Stimulated activated CD4-positive, alpha-beta T cell treated with anti-CD3 and anti-CD28 coated beads, Interleukin-2, amount 100 ng/mL, for 48 hours (primary cell): ENCODE measurements at places on chromosomes 2 and 18.
A peak's percentile ranks its signal among the peaks of the same experiment; 100 is the strongest.

DNA sequence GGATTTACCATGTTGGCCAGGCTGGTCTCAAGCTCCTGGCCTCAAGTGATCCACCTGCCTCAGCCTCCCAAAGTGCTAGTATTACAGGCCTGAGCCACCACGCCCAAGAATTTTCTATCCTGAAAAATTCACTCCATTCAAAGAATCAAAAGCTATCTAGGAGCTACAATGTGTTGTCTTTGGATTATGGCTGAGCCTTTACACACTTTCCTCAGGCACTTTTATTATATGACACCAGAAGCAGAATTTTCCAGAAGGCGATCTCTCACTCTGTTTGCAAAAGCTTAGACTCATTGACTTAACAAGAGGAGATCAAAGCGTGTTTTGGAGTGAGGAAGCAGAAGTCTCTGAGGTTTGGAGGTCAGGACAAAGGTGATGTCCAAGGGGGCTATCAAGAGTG is 3.6 kb downstream of the FAM124B start:
- DNase-seq, result no peak

DNA sequence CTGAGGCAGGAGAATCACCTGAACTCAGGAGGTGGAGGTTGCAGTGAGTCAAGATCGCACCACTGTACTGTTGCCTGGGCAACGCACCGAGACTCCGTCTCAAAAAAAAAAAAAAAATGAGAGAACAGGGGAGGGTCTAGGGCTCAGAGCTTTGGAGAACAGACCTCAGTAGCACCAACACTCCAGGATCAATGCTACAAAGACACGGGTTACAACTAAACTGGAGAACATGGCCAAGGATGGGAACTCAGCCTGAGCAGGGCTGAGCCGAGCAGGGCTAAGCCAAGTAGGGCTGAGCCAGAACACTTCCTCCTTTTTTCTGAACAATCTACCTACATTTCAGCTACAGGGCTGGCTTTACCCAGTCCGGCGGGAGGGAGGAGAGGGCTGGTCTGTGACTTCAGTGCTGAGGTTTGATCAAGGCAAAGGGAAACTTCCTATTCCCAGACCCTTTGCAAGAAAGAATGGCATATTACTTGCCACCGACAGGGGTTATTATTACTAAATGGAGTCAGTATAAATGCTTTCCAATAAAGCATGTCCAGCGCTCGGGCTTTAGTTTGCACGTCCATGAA is 2.9 kb upstream of the CASP8 start:
- no peak for DNase-seq

DNA sequence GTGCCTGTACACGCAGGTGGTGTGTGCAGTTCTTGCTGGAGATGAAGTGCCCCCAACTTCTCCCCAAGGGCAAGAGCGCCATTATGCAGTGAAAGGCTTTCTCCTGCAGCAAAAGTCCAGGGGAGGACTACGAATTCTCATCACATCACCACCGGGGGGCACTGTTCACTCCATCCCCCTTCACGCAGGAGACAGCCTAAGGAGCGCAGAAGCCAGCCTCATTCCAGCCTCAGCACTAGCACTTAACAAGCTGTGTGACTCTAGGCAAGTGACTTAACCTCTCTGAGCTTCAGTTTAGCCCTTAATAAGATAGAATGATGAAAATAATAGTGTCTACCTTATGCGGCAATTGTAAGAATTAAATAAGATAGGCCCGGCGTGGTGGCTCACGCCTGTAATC is 32.3 kb downstream of the DNMT3A start:
- peak; percentile 56 for DNase-seq

DNA sequence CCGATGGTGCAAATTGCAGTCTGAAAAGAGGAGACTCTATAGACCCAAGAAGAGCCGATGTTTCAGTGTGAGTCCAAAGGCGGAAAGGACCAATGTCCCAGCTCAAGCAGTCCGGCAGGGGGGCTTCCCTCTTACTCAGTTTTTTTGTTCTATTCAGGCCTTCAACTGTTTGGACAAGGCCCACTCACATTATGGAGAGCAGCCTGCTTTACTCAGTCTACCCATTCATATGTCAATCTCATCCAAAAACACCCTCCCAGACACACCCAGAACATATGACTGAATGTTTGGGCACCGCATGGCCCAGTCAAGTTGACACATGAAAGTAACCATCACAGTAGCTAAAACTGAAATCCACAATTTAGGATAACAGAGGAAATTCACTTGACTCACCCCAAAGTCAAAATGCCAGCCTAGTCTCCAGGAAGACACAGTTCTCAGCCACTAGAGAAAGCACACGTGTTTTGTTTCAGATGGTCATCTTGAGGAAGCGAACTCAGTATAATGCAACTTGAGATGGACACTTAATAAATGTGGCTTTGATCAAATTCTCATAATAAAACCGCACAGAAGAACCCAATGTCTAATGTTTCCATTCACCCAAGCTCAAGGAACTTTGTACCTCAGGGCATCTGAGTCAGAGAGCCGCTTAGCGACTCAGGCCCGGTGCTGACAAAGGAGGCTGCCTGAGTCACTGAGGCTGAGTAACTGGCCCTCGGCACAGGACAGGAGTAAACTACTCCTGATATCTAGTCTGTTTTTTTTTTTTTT is 2.4 kb downstream of the FHL2 start:
- DNase-seq, result peak; percentile 40

GRCh38 chr18:22318745-22319407 is 98.8 kb downstream of the CTAGE1 start:
- no peak for DNase-seq

- no peak for DNase-seq
These were observed 57.1 kb downstream of the MAP4K4 start for GRCh38 chr2:101754618-101755017.

- peak; percentile 23 for DNase-seq
These were observed 78.9 kb downstream of the CD8B2 start for GRCh38 chr2:106566050-106566449.

GRCh38 chr2:168422584-168422983 is 33.5 kb upstream of the CERS6 start:
- no peak for DNase-seq

GRCh38 chr18:64333584-64333983 is 184.7 kb upstream of the LINC00305 start:
- DNase-seq, result no peak

GRCh38 chr2:13581471-13581870 is 864.7 kb downstream of the TRIB2 start:
- DNase-seq, result no peak

DNA sequence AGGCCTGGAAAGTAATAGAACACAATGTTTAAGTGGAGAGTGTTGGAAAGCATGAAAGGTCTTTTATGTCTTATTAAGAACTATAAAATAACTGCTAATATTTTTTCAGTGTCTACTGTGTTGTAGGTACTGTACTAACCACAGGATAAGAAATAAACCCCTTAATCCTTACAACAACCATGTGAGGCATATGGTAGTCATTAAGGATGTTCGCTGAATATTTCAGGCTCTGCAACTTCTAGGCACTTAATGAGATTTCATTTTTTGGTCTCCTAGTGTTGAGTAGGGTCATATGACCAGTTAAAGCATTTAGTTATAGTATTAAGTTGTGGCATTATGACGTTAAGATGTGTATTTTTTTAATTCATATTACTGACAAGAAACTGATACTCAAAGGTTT is 346.6 kb upstream of the KCNH7 start:
- DNase-seq, result no peak

- no peak for DNase-seq
These were observed 97.1 kb downstream of the INHBB start for GRCh38 chr2:120442923-120443571.

DNA sequence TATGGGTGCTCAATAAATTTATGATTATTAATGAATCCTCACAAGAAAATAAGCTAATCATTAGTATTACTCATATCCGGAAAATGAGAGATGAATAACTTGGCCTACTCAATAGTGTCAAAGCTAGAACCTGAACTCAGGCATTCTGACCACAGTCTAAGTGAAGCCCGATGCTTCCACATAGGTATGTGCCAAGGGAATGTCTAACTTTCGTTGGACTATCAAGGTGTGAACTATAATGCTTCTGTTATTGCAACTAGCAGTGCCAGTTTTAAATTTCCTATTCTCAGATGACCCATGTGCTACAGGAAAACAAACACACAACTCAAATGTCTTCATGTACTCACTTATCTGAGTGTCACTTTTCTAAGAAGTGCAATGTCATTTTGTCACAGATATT is 1.8 kb downstream of the BARD1 start:
- DNase-seq, result no peak

GRCh38 chr18:13620818-13621445 is 105.4 kb downstream of the FAM210A start:
- DNase-seq, result no peak

DNA sequence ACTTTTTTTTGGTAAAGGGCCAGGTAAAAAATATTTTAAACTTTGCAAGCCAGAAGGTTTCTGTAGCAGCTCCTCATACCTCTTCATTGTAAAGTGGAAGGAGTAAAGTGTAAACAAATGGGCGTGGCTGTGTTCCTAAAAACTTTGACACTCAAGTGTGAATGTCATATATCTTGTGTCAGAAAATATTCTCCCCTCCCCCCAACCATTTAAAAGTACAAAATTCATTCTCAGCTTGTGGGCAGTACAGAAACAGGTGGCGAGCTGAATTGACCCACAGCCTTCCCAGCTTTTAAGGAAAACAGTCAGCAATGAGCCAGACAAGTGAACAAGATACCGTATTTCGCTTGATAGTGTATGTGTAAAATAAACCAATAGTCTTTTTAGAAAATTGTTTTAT is 4.0 kb downstream of the YPEL5 start:
- DNase-seq, result no peak
